ENCODE measurements at places on chromosomes 2 and 18. TPM values are rescaled to one million over a fixed set of nuclear protein-coding genes. Genes with fewer than 3 reads are reported as not detected.

The COL4A4 gene
- not detected for total RNA-seq

The ARL5A gene
- 67.6 TPM for total RNA-seq

The DNAJB2 gene
- total RNA-seq: 48.5 TPM

The CLEC4F gene
- not detected for total RNA-seq

The LAMA3 gene
- total RNA-seq: not detected

DNA sequence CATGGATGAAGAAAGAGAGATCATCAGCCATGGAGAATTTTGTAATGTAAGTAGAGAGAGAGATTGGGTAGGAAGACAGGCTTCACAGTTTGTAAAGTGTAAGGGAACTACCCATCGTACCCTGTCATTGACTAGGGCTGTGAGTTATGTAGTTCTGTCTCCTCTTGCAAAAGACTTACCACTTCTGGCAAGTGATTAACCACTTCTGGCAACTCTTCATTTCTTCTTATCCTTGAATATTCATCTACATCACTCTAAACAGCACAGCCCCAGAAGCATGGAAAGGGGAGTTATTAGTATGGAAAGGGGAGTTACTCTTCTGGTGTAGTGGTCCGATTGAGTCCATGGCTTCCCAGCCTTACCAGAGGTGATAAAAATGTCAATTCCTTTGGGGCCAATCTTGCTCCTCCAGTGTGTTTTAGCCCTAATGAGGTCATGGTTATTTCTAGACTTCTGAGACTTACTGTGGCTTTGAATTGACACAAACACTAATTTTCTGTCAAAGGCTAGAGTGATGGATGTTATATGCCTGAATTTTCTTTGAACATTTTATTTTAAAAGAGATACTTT, 52.0 kb downstream of the STAT1 start:
- no peak overlapping the region for H3K4me3 ChIP-seq
- H3K36me3 ChIP-seq: peaks cover 22% of the 10 kb centered on the region
- no peak for DNase-seq
- no peaks in the 10 kb centered on the region for H3K27me3 ChIP-seq

DNA sequence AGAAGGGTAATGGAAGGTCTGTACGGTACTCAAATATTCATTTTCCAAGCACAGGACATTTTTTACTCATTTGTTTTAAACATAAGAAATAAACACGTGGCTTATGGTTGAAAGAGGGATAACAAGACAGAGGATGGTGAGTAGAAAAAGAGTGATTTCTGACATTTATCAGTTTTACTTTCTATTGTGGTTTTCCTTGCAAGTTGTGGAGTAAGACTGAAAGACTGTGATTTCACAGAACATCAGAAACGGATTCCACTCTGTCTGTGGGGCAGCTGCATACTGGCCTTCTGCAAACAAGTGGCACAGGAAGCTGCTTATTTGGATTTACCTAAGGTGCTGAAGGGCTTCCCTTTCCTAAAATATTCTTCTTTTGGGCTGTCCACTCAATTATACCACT, 122.2 kb upstream of the ITGB6 start:
- H3K4me1 ChIP-seq: peaks cover 61% of the 10 kb centered on the region
- no peak overlapping the region for H3K27ac ChIP-seq
- H3K36me3 ChIP-seq: peaks cover 6% of the 10 kb centered on the region

GRCh38 chr2:211367293-211367692, 810.9 kb downstream of the CPS1 start:
- H3K36me3 ChIP-seq: no peaks in the 10 kb centered on the region
- no peaks in the 10 kb centered on the region for H3K4me1 ChIP-seq
- H3K27ac ChIP-seq: no peak overlapping the region

- H3K27ac ChIP-seq: no peak overlapping the region
- no peak overlapping the region for H3K4me3 ChIP-seq
- H3K4me1 ChIP-seq: peaks cover 59% of the 10 kb centered on the region
- no peaks in the 10 kb centered on the region for H3K36me3 ChIP-seq
These were observed 42.3 kb upstream of the LPIN2 start for GRCh38 chr18:3055186-3055728.

- H3K4me1 ChIP-seq: no peaks in the 10 kb centered on the region
- DNase-seq: no peak
- H3K36me3 ChIP-seq: no peaks in the 10 kb centered on the region
These were observed 525.0 kb upstream of the TCF4 start for GRCh38 chr18:56112984-56113383.

DNA sequence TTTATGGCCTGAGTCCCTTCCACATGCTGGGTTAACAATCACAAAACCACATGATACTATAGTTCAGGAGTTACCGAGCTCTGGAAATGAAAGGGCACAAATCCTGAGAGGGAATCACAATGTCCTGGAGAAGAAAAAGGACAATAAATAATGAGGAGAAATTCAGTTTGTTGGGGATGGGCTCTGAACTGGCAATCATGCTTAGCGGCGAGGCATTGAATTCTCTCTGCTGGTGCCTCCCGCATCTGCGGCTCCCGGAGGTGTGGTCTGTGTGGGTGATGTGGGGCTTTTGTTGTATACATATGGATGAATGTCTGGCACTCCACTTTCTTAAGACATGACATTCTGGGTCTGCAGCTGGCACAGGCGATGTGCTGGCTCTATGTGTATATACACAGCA, 46.1 kb downstream of the NRP2 start:
- no peak for DNase-seq
- no peaks in the 10 kb centered on the region for H3K4me1 ChIP-seq
- no peak overlapping the region for H3K4me3 ChIP-seq
- no peaks in the 10 kb centered on the region for H3K36me3 ChIP-seq
- no peaks in the 10 kb centered on the region for H3K27me3 ChIP-seq

GRCh38 chr18:10536280-10536679, 10.5 kb downstream of the NAPG start:
- H3K4me1 ChIP-seq: no peaks in the 10 kb centered on the region
- H3K27ac ChIP-seq: no peak overlapping the region
- H3K36me3 ChIP-seq: peaks cover 12% of the 10 kb centered on the region
- DNase-seq: no peak

DNA sequence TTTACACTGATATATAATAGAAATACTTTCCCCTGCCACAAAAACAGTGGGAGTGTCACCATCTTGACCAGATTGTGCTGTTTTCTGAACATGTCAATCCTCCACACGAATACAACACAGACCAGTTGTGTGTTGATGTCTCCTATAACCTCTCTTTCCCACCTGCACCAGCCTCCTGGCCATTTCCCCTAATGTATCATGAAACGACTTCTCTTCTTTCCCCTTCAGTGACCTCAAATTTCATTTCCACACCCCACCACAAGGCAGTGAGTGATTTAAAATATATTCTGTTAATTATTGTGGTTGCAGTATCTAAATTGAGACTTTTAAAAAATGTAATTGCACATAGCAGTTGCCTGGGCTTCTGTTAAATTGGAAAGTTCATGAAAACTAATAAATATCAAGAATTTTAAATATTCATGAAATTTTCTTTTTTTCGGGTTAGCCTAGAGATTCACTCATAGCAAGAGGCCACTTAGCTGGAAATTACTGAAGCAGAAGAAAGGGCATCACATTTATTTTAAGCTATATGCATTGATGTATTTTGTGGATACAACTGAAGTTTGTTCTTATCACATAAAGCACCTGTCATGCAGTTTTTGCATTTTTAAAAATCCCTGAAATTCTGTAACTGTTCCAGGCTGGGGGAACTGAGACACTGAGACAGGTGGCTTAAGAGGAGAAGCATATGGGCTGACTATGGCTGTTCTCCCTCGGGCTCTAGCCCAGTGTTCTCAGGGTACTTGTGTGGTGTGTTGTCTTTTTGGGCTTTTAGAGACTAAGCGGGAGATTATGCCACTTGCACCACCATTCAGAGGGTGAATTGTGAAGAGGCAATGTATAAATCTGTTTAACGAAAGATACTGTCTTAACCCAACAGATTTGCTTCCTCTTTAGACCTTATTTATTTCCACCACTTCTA, 15.9 kb downstream of the FAM171B start:
- H3K36me3 ChIP-seq: no peaks in the 10 kb centered on the region
- H3K4me3 ChIP-seq: no peak overlapping the region
- no peaks in the 10 kb centered on the region for H3K4me1 ChIP-seq
- DNase-seq: no peak
- no peak overlapping the region for H3K27ac ChIP-seq

DNA sequence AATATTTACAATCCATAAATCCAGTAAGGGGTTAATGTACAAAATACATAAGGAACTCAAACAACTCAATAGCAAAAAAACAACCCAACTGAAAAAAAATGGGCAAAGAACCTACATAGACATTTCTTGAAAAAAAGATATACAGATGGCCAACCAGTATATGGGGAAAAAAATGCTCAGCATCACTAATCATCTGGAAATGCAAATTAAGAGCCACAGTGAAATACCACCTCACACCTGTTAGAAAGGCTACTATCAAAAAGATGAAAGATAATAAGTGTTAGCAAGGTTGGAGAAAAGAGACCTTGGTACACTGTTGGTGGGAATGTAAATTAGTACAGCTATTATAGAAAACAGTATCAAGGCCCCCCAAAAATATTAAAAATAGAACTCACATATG, 14.6 kb downstream of the AP1S3 start:
- no peak for DNase-seq
- no peak overlapping the region for H3K27ac ChIP-seq
- no peaks in the 10 kb centered on the region for H3K4me1 ChIP-seq
- H3K36me3 ChIP-seq: no peaks in the 10 kb centered on the region

GRCh38 chr2:29115797-29116781, 874 bp downstream of the CLIP4 start:
- peak overlapping the region; percentile 80 for H3K4me3 ChIP-seq
- no peaks in the 10 kb centered on the region for H3K27me3 ChIP-seq
- peaks cover 38% of the 10 kb centered on the region for H3K4me1 ChIP-seq
- H3K27ac ChIP-seq: peak overlapping the region; percentile 78
- H3K36me3 ChIP-seq: no peaks in the 10 kb centered on the region

- no peaks in the 10 kb centered on the region for H3K27me3 ChIP-seq
- no peak for DNase-seq
- no peaks in the 10 kb centered on the region for H3K36me3 ChIP-seq
- H3K27ac ChIP-seq: no peak overlapping the region
- H3K4me3 ChIP-seq: no peak overlapping the region
- no peaks in the 10 kb centered on the region for H3K4me1 ChIP-seq
These were observed 220.9 kb upstream of the PID1 start for GRCh38 chr2:229492034-229492433.

- H3K4me1 ChIP-seq: no peaks in the 10 kb centered on the region
- no peak overlapping the region for H3K4me3 ChIP-seq
- DNase-seq: no peak
- H3K27ac ChIP-seq: no peak overlapping the region
- H3K36me3 ChIP-seq: no peaks in the 10 kb centered on the region
These were observed 29.2 kb downstream of the ZNF521 start for GRCh38 chr18:25322806-25323205.

DNA sequence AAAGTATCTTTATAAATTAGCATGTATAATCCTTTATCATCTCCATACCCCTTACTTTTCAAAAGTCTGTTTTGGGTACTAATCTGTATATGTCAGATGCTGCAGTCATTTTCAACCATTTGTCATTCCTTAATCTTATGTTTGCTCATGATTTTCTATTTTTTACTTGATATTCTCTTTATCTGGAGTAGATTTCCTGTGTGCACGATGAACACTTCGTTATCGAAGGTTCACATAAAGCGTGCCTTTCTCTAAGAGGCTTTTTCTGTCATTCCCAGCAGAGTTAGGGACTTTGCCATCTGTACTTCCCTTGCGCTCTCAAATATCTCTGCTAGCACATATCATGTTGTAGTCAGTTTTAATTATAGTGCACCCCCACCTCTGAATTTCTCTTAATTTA, 123.2 kb downstream of the BIRC6 start:
- no peak overlapping the region for H3K4me3 ChIP-seq
- no peaks in the 10 kb centered on the region for H3K27me3 ChIP-seq
- H3K27ac ChIP-seq: no peak overlapping the region
- no peaks in the 10 kb centered on the region for H3K4me1 ChIP-seq

DNA sequence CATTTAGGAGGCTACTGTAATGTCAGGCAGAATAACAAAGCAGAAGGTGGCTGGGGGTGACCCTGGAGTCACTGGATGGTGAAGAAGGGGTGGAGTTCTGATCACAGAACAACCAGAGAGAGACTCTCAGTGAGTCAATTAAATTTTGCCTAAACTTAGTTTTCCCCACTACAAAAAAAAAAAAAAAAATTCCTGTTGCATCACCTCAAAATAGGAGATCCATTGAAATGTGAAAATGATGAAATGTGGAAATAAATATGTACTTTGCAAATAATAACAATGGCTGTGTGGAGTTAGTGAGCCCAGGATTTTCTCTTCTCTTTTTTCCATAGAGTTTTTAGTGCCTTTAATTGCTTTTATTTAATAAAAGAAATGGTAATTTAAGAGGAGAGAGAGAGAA, 165.5 kb downstream of the GFPT1 start:
- H3K27me3 ChIP-seq: no peaks in the 10 kb centered on the region
- no peak for DNase-seq
- no peak overlapping the region for H3K4me3 ChIP-seq
- H3K36me3 ChIP-seq: no peaks in the 10 kb centered on the region

- no peaks in the 10 kb centered on the region for H3K27me3 ChIP-seq
- H3K36me3 ChIP-seq: no peaks in the 10 kb centered on the region
- no peak overlapping the region for H3K27ac ChIP-seq
These were observed 193.5 kb upstream of the EPC2 start for GRCh38 chr2:148451046-148451445.

- H3K27me3 ChIP-seq: no peaks in the 10 kb centered on the region
- no peaks in the 10 kb centered on the region for H3K36me3 ChIP-seq
- no peak overlapping the region for H3K4me3 ChIP-seq
- H3K27ac ChIP-seq: no peak overlapping the region
- no peak for DNase-seq
These were observed 352.0 kb downstream of the ARHGAP15 start for GRCh38 chr2:143481237-143481623.

DNA sequence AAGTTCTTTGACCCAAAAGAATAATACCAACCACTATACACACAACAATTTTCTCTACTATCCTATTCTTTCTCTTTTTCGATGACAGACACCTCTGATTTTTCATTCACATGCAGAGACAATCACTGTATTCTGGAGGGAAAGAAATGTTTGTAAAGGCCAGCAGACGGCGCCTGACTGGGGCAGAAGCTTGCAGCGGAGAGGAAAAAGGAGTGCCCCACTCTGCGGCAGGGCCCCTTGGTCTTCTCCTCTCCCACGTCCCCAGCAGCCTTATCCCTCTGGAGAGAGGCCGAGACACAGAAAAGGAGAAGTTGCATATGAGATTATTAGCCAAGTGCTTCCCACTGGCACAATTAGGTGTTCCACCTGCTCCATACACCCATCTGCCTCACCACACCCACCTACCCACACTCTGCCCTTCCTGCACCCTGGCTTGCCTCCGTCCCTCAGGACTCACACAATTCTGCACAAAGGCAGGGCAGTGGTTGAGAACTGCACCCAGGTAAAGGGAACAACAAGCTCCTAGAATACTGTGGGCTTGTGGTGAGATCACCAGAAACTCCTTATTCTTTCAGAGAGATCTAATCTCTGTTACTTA, 687.3 kb downstream of the NRXN1 start:
- no peak overlapping the region for H3K27ac ChIP-seq
- H3K4me1 ChIP-seq: no peaks in the 10 kb centered on the region
- no peaks in the 10 kb centered on the region for H3K27me3 ChIP-seq
- H3K36me3 ChIP-seq: no peaks in the 10 kb centered on the region
- no peak for DNase-seq
- no peak overlapping the region for H3K4me3 ChIP-seq

- no peaks in the 10 kb centered on the region for H3K27me3 ChIP-seq
- DNase-seq: no peak
- no peaks in the 10 kb centered on the region for H3K4me1 ChIP-seq
- no peaks in the 10 kb centered on the region for H3K36me3 ChIP-seq
- H3K4me3 ChIP-seq: no peak overlapping the region
These were observed 252.8 kb upstream of the APCDD1 start for GRCh38 chr18:10201659-10202058.
